Germinal center (tissue), 1 donor: ENCODE measurements at places on chromosomes 4 and X.
A peak's percentile ranks its signal among the peaks of the same experiment; 100 is the strongest.

DNA sequence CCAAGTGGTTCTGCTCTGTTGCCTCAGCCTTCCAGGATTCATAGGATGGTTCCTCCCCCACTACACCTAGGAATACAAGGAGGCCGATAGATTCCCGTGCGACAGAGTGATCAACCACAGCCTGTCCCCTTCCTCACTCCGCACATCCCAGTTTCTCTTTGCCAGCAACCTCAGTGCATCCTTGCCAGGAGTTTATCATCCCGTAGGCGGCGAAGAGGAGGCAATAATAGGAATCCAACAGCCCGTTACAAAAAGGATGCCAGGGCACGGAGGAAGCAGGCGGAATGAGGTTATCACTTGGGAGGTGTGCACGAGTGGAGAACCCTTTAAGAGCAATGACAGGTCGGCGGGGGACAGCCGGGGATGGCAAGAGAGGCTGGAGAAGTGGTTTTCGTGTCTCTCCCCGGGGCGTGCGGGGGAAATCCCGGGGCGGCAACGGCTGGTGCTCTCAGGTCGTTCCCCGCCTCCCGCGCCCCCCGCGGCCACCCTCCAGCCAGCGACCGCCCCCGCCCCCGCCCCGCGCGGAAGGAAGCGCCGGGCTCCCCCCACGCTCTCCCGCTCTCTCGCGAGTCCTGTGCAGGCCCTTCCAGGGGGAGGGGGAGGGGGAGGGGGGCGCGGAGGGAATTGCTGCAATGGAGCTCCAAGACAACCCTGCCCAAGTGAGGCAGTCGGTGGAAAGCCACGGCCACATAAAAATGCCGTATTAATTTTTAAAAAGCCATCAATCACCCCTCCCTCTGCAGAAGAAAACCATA, 1.6 kb downstream of the PPP3CA start:
- peak; percentile 59 for DNase-seq

DNA sequence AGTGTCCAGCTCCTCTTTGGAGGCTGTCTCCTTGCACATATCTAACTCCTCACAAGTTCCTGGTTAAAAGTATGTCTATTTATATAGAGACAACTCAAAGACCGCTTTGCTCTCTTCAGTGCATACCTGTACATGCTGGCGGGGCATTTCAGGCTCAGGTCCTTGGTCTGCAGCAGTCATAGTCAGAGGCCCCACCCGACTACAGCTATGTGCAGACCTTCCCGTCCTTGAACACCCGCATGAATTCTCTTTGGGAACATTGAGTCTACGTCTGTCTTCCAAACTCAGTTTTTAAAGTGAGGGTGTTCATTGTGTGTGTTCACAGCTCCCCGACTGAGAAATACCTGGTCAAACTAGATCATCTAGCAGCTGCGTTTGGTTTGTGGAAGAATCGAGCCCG, 4.2 kb downstream of the BCOR start:
- no peak for DNase-seq

- DNase-seq, result no peak
Observed at GRCh38 chr4:82865592-82865991, 25.4 kb downstream of the SEC31A start.

- no peak for DNase-seq
Observed at GRCh38 chr4:184849185-184849584, 23.4 kb upstream of the ACSL1 start.

DNA sequence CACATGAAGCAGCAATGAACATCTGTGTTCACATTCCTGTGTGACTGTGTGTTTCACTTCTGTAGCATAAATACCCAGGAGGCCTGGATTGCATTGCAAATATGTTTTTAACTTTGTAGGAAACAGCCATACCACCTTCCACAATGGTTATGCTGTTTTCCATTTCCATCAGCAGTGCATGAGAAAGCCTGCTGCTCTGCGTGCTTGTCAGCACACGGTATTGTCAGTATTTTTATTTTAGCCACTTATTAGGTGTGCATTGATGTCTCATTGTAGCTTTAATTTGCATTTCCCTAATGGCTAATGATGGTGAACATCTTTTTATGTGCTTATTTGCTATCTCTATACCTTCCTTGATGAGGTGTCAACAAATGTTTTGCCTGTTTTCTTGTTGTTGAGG, 355.9 kb downstream of the TRIML1 start:
- DNase-seq, result no peak

DNA sequence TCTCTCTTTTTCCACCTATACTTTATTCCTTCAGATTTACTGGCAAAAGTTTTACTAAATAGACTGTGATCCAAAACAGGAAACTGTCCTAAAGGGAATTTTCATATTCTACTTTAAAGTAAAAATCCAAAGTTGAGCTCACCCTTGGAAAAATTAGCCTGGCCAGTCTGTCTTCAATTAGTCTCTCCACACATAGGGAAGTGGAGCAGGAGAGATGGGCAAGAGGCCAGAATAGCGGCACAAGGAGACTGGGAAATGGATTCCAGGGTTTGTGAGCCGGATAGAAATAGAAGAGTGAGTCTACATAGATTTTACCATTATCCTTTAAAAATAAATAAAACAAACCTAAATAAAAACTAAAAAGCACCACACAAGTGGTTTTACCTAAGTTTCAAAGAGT, 16.2 kb upstream of the FRMD7 start:
- DNase-seq, result no peak

DNA sequence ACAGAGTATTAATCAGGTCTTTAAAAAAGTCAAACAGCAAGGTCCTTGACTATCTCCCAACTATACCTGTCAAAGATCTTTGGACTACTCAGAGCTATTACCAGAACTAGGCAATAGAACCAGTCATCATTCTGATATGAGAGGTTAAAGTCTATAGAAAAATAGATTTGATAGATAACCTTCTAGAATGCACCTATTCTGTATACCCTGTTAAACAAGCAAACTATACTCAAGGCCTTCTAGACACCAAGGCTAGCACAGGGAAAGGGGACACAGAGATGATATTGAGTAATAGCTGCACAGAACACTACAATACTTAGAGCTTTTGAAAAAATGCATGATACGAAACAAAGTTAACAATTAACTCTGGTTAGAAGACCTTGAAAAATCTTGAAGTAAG, 149.5 kb downstream of the NR3C2 start:
- DNase-seq, result no peak

- no peak for DNase-seq
Observed at GRCh38 chrX:45351478-45351877, 150.8 kb upstream of the DIPK2B start.

GRCh38 chrX:2272337-2272736, 228.4 kb downstream of the DHRSX start:
- DNase-seq, result no peak

- DNase-seq, result peak; percentile 57
Observed at GRCh38 chr4:168923526-168924194, 86.4 kb downstream of the CBR4 start.

- no peak for DNase-seq
Observed at GRCh38 chr4:32564626-32565025, 1844.5 kb downstream of the PCDH7 start.

DNA sequence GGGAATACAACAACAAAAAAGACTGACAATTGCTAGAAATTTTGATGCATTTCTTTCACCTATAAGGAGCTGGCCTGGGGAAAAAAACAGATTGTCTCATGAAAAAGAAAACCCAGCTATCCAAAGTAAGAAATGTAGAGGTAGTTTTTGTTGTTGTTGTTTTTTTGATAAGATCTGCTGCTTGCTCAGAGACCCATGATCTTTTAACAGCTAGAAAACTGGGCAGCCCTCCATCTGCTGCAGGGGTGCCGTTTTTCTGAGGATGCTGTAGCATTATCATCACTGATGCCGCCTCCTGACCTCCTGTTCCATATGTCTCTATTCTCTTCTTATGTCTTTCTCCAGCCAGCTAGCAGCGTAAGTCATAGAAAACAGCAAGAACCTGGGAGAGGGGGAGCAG, 98.3 kb downstream of the BMPR1B start:
- DNase-seq, result no peak

DNA sequence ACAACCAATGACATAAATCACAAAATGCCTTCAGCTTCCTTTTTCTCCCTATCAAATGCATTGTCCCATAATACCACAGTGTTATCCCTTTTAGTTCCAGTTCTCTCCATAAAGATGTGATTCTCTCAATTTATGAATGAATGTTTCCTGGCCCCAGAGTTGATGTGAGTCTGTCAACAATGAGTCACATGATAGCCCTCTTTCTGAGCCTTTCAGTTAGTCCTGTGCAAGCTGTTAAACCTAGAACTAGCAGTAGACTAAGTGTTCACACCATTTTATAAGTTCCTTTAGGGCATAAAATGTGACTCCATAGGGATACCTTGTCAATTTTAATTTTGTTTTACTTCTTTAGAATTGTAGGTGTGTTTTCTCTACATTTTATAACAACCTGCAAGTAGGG, 129.5 kb downstream of the PABPC4L start:
- no peak for DNase-seq

DNA sequence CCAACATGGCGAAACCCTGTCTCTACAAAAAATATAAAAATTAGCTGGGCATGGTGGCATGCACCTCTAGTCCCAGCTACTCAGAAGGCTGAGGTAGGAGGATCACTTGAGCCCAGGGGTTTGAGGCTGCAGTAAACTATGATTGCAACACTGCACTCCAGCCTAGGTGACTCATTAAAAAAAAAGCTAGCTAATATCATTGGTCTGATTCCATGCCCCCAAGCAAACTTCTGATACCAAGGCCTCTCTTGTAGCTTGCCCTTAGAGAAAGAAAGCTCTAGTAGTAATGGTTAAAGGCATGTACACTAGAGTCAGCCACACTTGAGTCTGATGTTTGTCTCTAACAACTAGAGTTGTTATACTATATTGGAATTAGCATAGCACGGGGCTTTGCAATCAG, 32.6 kb upstream of the PHF8 start:
- no peak for DNase-seq

DNA sequence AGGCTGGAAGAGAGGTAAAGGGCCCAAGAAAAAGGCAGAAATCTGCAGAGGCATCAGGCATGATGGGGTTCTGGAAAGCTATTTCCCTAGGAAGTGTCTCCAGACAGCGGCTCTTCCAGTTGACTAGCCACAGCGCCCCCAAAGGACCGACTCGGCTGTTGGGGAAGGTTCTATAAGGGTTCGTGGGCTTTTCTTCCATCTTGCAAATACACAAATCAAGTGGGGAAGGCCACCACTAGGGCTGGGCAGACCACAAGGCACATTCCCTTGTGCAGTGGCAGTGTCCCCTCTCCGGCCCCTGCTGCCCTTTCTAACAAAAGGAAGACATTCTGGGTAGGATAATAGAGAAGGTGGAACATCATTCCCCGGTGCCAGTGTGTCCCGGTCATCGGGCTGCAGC, 18.2 kb downstream of the BCOR start:
- DNase-seq, result no peak

DNA sequence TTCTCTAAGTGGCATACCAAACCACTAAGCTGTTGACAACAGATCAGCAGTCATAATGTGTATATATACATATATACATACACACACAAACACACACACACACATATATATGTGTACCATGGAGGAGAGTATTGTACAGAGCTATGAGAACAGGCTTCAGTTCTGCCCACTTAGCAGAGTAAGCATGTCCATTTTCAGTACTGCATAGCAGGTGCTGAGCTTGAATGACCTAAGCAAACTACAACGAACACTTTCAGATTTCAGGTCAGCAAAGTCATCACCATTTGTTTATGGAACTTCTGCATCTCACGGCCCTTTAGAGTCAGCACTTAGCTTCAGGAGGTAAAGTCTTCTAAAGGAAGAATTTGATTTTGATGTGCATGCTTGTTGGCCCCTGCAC, 735.8 kb upstream of the ATOH1 start:
- DNase-seq, result no peak

DNA sequence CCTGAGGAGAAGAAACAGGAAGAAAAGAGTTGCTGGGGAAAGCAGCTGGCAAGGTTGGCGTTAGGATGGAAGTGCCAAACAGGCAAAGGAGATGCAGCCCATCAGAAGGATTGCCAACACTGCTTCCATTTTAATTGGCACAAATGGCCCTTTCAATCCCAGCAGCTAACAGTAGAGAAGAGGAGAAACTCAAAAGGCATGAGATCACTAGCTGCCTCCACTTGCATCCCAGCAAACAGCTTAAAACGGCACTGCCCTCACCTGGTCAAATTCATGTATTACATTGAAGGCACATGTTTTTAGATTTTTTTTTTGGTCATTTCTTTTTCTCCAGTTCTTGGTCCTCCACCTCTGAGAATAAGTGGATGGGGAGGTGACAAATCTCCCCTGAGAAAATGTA, 14.9 kb upstream of the LOC101059915 start:
- DNase-seq, result peak; percentile 36

DNA sequence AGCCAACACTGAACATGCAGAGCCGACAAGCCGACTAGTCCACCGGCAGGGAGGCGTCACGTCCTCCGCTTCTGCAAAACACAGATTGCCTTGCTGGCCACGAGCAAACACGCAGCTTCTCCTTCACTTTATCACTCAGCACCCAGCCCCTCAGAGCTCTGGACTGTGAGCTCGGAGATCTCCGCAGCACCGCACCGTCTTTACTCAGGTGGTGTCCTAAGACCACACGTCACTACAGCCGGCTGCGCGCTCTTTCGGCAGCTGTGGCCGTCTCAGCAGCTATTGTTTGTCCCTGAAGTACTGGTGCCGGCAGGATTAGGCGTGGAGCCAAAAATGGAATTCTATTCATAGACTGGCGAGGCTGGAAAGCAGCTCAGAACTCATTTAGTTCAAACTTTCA, 72.0 kb downstream of the FAT1 start:
- DNase-seq, result no peak

GRCh38 chr4:100362366-100362765, 155.5 kb downstream of the EMCN start:
- no peak for DNase-seq

GRCh38 chrX:16023790-16024734, 99.3 kb upstream of the GRPR start:
- DNase-seq, result no peak

DNA sequence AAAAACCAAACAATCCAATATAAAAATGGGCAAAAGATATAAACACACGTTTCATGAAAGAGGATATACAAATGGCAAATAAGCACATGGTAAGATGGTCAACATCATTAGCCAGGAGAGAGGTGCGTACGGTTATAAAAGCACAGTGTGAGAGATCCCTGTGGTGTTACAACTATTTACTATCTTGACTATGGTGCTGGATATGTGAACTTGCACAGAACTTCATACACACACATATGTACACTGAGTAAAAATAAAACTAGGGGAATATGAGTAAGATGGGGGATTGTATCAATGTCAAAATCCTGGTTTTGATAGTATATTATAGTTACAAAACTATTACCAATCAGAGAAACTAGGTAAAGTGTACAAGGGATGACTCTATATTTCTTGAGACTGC, 8.4 kb downstream of the FBXO8 start:
- DNase-seq, result no peak

- no peak for DNase-seq
Observed at GRCh38 chr4:81786063-81786763, 314.5 kb upstream of the RASGEF1B start.

- no peak for DNase-seq
Observed at GRCh38 chr4:609400-610050, 15.8 kb upstream of the PDE6B start.
